ENCODE measurements at places on chromosomes 2 and 18. TPM values are rescaled to one million over a fixed set of nuclear protein-coding genes. Genes with fewer than 3 reads are reported as not detected.
A peak's percentile ranks its signal among the peaks of the same experiment; 100 is the strongest.

Gene SP5
- 0.78 TPM for total RNA-seq

Gene ELOA2
- total RNA-seq, result not detected

Gene STPG4
- total RNA-seq, result 0.78 TPM

Gene IL36RN
- total RNA-seq, result not detected

Gene MSTN
- 0.94 TPM for total RNA-seq

Gene CLHC1
- 53.0 TPM for total RNA-seq

Gene ERBB4
- 127 TPM for total RNA-seq

DNA sequence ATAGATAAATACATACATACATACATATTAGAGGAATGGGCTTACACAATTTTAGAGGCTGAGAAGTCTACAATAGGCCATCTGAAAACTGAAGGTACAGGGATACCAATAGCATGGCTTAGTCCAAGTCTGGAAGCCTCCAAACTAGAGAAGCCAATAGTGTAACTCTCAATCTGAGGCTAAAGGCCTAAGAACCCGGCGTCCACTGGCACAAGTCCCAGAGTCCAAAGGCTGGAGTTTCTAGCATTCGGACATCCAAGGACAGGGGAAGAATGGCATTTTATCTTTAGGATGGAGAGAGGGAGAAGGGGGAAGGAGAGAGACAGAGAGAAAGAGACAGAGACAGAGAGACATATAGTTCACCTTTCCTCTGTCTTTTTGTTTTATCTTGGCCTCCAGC lies 63.7 kb upstream of the SYT4 start:
- no peak for DNase-seq

GRCh38 chr2:174606336-174606735 lies 8.7 kb upstream of the WIPF1 start:
- no peak for DNase-seq

DNA sequence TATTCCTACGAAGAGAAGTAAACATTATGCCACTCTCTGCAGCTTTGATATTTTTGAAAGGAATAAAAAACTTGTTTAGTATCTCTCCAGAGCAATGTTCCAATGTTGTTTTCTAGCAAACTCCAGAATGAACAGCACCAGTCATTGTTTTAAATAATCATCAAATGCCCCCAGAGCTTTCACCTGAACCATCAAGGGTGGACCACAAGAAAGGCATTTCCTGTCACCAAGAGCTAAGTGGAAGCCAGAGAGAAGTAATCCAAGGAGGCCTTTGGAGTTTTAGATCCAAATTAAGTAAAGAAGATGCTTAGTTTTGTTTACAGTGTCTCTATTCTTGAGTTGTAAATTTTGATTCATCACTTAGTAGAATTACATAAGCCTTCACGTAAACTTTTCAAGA lies 559.0 kb downstream of the ARHGAP15 start:
- no peak for DNase-seq

DNA sequence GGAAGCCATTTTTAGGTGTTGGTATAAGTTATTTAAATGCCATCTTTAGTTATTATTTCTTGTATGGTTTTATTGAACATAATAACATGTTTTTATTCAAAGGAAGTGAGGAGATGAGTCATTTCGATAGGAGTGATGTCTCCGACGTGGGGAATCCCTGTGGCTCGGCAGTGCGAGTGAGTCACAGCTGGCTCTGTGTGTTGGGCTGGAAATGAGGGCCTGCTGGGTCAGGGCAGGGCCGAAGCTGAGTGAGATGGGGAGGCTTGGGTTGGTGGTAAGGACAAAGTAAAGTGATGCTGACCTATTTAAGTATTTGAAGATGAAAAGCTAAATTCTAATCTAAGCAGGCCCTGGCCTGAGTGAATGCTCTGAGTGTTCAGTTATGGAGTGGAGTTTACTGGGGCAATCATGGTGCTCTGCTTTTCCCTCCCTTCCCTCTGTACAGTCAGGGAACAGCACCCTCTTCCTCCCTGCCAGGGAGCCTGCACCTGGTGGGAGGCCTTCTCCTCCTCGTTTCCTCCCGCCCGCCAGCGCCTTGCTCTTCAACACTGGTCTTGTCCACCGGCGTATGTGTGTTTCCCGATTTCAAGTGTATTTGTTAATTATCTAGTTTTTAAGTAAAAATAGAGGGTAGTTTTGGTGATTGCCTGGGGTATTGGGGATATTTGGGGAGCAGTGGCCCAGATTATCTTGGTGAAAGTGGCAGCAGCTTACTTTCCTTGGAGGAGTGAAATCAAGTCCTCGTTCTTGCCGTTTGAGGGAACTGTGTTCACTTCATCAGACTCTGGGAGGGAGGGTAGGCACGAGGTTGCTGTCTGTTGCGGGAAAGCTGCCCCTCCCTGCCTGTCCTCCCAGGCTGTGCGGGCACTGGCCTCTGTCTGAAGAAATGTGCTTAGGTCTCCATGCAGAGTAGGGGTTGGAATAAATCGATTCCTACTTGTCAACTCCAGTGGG lies 157.0 kb downstream of the LDLRAD4 start:
- peak; percentile 48 for DNase-seq

Measured in occipital lobe (tissue), 3 donors.